Cardiac septum (tissue), 1 donor: ENCODE measurements at places on chromosomes 7 and 10.

GRCh38 chr10:50417486-50417885 lies 166.2 kb upstream of the ASAH2 start:
- DNase-seq: no peak

DNA sequence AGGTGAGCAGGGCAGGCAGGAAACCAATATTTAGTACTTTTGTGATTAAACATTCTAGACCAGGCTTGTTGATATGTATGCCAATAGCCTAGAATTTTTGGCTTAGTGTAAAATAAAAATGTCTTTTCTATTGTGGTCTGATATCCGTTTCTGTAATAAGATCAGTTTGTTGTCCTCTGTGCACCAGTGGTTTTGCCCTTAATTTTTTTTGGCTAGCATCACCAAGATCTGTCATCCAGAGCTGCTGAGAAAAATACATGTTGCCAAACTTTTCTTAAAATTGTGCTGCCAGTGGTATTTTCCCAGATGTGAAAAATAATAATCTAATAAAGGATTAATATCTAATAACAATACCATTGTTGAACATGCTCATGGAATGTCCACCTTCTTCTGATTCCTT lies 115.6 kb downstream of the TWIST1 start:
- no peak for DNase-seq

- no peak for DNase-seq
These were observed 8.4 kb upstream of the LMOD2 start for GRCh38 chr7:123647106-123647730.

GRCh38 chr10:17031637-17032635 lies 97.7 kb downstream of the CUBN start:
- DNase-seq: no peak
